ENCODE measurements at places on chromosomes 7 and 10.

GRCh38 chr7:70456719-70457118, 675.2 kb upstream of the GALNT17 start:
- DNase-seq = no peak

DNA sequence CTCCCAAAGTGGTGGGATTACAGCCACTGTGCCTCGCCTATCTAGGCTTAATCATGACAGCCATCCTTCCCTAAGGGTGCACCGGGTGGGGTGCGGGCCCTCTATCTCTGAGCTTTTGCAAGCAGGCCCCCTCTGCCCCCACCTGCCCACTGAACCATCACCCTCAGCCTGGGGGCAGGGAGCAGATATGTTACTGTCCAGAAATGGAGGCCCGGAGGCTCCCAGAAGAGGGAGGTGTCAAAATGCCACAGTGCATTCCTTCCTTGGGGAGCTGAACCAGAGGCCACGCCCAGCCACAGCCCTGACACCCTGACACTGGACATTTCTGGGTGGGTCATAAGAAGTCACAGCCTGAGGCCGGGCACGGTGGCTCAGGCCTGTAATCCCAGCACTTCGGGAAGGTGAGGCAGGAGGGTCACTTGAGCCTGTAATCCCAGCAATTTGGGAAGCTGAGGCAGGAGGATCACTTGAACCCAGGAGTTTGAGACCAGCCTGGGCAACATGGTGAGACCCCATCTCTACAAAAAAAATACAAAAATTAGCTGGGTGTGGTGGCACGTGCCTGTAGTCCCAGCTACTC, 129.8 kb upstream of the TNRC18 start:
- DNase-seq = no peak

DNA sequence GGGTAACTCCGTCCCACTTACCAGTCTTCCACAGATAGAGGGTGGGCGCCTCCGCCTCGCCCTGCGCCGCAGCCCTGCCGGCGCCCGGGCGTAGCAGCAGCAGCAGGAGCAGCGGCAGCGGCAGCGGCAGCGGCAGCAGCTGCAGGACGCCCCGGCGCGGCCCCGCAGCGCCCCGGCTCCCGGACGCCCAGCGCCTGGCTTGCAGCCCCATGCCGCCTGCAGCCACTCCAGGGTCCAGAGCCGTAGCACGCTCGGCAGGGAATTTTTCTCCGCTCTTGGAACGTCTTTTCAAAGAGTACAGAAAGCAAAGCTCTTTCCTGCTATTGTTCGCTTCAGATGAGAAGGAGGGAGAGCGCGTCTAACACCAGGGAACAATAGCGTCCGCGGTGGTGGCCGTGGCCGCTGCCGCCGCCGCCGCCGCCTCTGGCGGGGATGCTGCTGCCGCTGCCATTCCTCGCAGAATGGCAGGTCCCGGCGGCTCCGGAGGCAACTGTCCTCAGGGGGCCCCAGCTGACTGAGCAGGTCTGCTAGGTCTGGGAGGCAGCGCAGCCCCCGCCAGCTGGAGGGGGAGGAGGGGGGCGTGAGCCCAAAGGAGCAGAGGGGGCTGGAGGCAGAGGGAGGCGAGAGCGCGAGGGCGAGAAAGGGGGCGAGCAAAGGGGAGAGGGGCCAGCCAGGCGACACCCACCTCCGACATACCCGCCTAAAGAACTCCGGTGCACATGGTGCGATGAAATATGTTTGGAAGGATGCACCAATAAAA, at the start of gene THSD7A:
TSS of gene THSD7A (minus strand) at position 463 of the 760 bp plus-strand sequence. CDS start at position 211, 252 bp downstream.
- peak; percentile 54 for DNase-seq

DNA sequence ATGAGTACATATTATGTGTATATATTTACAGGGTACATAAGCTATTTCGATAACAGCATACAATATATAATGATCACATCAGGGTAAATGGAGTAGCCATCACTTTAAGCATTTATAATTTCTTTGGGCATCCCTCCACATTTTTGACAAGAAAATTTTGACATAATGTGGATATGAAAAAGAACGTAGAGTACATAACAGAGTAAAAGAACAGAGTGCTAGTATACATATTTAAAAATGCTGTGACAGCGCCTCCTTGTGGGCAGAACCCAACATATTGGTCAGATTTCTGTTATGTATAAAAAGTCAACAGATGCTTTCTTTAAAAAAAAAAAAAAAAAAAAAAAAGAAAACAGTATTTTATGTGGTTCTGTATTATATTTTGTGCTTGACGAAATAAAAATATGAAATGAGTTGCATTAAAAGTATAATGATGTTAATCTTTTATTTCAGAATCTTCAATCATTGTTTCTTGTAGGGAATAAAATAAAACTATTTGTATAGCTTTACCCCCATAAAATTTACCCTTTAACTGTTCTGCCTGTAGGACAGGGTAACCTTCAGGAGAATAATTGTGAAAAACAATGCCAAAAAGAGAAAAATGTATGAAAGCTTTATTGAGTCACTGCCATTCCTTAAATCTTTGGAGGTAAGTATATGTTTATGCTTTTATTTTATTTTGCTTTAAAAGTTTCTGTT, 18.3 kb upstream of the HBP1 start:
- peak; percentile 76 for DNase-seq
